NCI-H1417 (cell line): ENCODE measurements at places on chromosomes 2 and 18.
A peak's percentile ranks its signal among the peaks of the same experiment; 100 is the strongest.

DNA sequence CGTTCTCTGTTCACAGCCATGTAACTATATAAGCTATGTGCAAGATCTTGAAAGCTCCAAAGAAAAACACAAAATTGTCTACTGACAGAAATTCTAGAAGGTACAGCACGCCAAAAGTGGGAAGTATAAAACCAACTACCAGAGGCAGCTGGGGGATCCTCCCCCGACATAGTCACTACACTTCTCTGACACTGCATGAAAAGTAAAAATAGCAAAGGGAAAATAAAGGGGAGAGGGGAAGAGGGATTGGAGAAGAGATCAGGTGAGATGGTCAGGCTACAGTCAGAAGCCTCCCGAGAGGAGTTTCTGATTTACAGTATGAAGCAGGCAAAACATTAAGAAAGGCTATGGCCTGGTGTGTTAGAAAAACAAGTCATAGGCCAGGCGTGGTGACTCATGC is 39.8 kb upstream of the PCBP1 start:
- no peak for DNase-seq

DNA sequence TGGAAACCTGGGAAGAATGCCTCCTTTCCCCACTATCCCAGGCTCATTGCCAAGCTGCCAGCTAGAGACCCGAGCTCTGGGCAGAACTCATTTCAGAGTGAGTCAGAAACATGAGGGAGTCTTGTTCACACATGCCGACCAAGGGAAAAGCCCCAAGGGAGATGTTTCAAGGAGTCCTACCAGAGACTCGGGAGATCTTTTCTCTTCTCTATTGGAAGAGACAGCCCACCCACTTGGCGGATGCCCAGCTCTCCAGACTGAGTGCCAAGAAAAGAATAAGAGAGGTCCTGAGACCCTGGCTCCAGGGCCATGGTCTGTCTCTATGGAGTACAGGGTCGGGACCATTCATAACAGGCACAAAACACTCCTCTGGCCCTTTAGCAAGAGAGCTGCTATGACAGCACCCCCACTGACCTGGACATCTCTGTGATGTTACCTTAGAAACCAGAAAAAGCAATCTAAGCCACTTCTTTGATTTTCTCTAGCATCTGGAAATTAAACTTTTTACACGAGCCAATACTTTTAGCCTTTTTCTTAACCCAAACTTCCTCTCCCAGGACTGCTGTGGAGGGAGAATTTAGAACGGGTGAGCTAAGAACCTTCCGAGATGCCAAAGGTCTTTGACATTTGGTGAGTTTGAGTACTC is 18.5 kb upstream of the IGFBP5 start:
- DNase-seq, result no peak

DNA sequence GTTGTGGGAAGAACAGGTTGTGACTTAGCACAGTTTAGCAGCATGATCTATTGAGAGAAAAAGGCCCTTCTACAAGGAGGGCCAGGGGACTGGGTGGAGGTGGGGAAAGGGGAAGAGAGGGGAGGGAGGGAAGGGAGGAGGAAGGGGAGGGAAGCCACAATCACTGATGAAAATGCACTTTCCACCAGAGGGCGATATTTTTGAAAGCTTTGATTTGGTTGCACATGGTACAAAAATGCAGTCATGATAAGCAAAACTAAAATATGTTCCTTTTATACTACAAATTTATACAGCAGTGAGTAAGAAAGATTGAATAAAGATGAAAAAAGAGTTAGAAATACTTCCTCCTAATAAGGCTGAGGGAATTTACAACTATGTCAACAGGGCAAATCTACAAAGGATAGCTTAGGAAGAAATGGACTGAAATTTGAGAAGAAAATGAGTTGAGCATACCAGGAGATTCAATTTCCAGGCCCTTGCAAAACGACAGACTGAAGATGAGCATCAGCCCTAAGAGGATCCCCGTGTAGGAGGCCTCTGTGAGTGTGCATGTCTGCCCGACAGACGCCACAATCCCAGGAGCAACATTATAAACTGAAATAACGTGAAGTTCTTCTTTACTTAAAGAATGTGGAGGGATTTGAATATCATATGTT is 17.2 kb downstream of the SH3YL1 start:
- DNase-seq, result peak; percentile 81

DNA sequence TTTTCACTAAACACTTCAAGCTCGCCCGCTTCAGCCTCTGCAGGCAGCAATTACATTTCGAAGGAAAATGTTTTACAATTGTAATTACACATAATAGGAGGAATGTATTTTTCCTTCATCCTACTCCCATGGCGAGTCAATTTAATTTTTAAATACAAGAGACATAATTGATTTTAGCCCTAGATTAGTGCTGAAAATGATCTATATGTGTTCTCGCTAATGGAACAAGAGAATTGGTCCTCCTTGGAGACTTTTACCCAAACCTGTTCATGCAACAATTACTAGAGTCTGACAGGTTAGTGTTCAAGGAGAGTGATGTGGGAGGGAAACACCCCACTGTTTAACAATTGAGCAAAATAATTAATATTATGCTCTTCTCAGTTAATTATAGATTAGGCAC is 509.4 kb upstream of the SETBP1 start:
- peak; percentile 66 for DNase-seq

DNA sequence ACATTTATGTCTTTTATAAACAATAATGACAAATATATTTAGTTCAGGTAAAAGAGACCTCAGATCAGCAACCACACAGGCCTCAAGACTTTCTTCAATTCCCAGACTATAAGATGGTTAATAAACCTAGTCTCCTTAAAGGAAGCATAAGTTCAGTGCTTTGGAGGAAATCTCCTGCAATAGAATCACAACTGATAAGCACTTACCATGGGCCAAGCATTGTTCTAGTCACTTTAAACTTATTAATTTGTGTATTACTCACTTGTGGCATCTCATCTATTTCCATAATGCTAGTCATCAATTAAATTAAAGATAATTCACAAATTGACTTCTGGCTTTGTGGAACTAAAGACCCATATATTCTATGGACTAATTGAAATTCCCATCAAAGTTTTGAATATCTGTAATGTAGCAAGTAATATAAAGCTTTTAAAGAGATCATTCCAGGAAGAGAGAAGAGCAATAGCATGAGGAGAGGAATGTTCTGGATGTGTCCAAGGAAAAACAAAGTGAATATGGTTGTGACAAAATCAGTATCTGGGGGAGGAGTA is 42.2 kb downstream of the COL3A1 start:
- DNase-seq, result no peak

DNA sequence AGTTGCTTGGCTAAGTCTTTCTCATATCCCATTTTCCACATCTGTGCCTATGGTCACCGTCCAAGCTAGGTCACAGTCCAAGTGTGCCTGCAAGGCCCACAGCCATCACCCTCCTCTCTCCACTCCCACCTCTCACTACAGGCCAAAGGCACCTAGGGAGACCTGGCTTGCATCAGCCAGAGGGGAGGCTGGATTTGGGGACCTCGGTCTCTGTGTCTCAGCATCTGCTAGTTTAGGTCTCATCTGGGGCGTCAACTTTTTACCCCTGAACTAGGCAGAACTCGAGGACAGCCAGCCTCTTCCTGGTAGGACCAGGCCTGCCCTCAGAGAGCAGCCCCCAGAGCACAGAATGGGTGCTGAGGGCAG is 217.1 kb downstream of the DYSF start:
- no peak for DNase-seq

- DNase-seq, result no peak
Observed at GRCh38 chr2:194332799-194333490, 1324.1 kb upstream of the SLC39A10 start.

GRCh38 chr18:79776674-79777073 is 21.1 kb upstream of the KCNG2 start:
- DNase-seq, result no peak

DNA sequence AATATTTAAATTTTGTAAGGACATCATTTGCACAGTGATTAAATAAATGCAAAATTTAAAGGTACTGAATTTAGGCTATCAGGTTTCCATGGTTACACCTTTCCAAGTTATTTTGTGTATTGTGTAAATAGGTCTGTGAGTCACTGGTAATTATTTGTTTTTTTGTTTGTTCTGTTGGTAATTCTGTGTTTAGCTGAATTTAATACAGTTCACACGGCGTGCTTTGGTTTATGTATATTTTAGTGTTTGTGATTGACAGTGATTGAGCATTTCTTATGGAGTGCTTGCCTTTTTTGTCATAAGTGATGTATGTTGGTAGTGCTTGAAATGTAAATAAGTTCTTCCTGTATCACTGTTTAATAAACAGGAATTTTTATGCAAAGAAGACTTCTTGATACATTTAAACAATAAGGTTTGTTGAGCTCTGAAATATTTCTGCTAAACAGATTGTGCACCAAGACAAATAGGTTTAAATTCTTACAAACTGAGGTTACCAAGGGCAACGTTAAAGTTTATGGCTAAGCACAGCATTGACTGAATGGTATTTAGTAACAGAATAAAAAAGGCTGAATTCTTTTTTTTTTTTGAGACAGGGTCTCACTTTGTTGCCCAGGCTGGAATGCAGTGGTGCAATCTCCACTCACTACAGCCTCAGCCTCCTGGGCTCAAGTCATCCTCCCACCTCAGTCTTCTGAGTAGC is 38.3 kb upstream of the DLX1 start:
- no peak for DNase-seq

GRCh38 chr2:127162261-127163089 is 55.5 kb upstream of the BIN1 start:
- DNase-seq, result no peak

- no peak for DNase-seq
Observed at GRCh38 chr2:33529771-33530481, 53.5 kb downstream of the RASGRP3 start.

GRCh38 chr2:65499216-65499615 is 66.8 kb upstream of the SPRED2 start:
- DNase-seq, result no peak

DNA sequence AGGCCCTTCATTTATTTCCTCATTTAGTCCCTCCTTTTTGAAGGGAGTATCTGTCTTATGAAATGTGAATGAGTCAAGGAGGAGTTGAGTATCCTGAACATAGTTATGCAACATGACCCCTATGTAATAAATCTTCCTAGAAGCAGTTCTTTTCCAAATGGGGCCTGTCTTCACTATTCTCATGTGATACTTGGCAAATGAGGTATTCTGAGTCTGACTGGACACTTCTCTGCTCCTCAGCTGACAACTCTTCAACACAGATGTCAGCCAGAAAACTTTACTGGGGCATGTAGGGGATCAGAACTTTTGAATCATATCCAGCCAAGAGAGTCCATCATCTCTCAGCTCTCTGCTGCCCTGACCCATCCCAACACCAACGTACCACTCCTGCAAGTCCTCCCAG is 291.6 kb downstream of the ZNF385B start:
- DNase-seq, result no peak

DNA sequence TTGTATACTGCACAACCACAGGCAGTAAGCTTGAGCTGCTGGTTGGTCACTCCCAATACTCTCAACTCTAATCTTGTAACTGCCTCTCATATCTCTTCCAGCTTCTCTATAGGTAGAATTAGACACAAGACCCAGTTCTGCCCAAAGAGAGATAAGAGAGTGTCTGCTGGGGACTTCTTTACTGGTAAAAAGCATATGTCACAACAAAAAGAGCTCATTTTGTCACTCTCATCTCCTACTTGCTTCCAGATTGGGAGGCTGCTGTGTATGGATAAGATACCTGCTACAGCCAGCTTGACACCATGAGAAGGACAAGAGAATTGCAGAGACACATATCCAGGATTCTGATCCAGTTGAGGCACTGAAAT is 165.2 kb downstream of the PTH2R start:
- DNase-seq, result no peak

- no peak for DNase-seq
Observed at GRCh38 chr18:60066219-60066975, 166.6 kb downstream of the PMAIP1 start.

- DNase-seq, result no peak
Observed at GRCh38 chr2:56148825-56149224, 35.0 kb upstream of the CCDC85A start.

GRCh38 chr18:47999801-48000248 is 69.4 kb upstream of the SMAD2 start:
- no peak for DNase-seq

DNA sequence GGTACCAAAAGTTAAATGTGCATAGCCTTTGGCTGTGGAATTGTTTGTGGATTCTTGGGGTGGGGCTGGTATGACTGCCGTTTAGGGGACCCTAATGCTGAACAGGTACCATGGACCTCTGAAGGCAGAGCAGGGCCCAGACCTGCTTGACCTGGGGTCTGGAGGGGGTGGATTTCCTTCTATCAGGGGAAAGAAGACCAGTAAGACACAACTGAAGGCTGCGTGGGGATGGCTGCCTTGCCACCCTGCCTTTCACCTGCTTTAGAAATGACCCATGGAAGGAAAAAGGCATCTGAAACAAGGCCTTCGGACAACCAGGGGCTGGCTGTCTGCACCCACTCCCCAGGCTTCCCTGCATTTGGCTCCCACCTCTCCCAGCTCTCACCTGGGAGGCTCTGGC is 17.7 kb upstream of the RESP18 start:
- DNase-seq, result no peak

- DNase-seq, result no peak
Observed at GRCh38 chr2:150271952-150272802, 215.3 kb downstream of the RND3 start.
